ENCODE measurements at places on chromosomes 4 and X. TPM values are rescaled to one million over a fixed set of nuclear protein-coding genes. Genes with fewer than 3 reads are reported as not detected.

ZCCHC18 gene
- total RNA-seq: 4.6 TPM

TASL gene
- not detected for total RNA-seq

TENM3 gene
- 46.7 TPM for total RNA-seq

SYNPO2 gene
- total RNA-seq: 0.44 TPM

C4orf51 gene
- not detected for total RNA-seq

CASK gene
- 10.8 TPM for total RNA-seq

SPATA4 gene
- not detected for total RNA-seq

FAT1 gene
- 9.1 TPM for total RNA-seq

AKAP14 gene
- total RNA-seq: not detected

GLOD5 gene
- total RNA-seq: not detected

CLGN gene
- 0.81 TPM for total RNA-seq

LONRF3 gene
- total RNA-seq: 2.3 TPM

SMR3B gene
- total RNA-seq: not detected

USP46 gene
- 19.1 TPM for total RNA-seq

KDR gene
- total RNA-seq: 260 TPM

PNMA6F gene
- total RNA-seq: not detected

FAM47E gene
- total RNA-seq: 0.38 TPM

PRDM5 gene
- total RNA-seq: 3.1 TPM

INPP4B gene
- total RNA-seq: 16.8 TPM

EGFL6 gene
- not detected for total RNA-seq

TMPRSS11B gene
- total RNA-seq: not detected

AGTR2 gene
- total RNA-seq: not detected

ZDHHC15 gene
- under 0.01 TPM for total RNA-seq

GPR78 gene
- total RNA-seq: not detected

VCX2 gene
- not detected for total RNA-seq

DNASE1L1 gene
- total RNA-seq: 70.6 TPM

TMEM156 gene
- 0.97 TPM for total RNA-seq

ANKRD50 gene
- total RNA-seq: 21.5 TPM

KIAA1210 gene
- total RNA-seq: not detected

GYPB gene
- total RNA-seq: not detected

IBSP gene
- total RNA-seq: not detected
